Ecto neural progenitor cell (in vitro differentiated cells): ENCODE measurements at places on chromosomes 6 and 20.

DNA sequence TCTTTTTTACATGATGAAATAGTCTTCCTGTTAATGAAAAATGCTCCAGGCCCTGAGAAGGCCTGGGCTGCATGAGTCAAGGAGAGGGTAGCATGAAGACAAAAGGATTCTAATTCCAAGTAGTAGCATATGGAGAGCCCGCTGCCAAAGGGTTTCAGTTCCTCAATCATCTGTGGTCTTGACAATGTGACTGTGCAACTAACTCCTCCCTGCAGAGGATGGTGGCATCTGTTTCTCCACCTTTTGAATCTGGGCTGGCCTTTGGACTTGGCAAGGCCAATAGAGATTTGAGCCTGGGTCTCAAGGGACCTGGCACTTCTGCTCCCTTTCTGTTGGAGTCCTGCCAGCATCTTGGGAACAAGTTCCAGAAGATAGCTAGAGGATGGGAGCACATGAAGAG, 35.1 kb upstream of the ANKEF1 start:
- DNase-seq, result no peak

DNA sequence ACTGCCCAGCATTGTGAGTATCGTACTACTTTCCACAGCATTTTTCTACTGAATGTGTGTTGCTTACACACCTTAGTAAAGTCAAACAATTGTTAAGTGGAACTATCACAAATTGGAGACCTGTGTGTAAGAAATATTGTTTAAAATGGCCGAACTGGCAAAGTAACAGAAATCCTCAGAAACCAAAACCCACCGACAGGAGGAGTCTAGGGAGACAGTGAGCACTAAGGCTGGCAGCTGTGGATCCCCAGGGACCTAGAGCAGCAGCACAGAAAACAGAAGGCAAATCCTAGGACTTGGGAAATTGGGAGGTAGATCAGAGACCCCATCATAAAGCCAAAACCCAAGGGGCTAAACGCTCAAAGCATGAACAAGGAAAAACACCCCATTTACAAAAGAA, 69.9 kb downstream of the SESN1 start:
- DNase-seq, result peak; percentile 48

- DNase-seq, result no peak
These were observed 502.0 kb downstream of the QKI start for GRCh38 chr6:163916315-163917081.

DNA sequence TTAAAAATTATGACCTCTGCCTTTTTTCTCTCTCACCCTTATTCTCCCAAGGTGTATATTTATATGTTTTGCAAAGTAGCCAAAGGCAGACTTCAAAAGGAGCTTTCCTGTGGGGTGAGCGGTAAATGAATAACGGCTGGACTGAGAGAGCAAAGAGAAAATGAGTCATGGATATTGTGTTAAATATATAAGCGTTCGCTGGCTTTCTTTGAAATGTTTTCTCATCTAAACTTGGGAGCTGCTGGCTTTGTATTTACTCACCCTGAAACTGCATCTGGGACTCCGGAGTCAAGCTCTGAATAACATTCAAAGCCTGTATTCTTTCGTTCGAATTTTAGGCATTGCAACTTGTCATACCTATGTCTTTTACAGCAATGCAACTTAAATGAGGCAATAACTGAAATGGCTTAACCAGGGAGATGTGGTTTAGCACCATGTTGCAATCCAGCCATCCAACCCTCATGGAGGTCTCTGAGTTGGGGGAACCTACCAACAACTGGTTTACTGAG, 32.0 kb downstream of the ATXN1 start:
- no peak for DNase-seq

DNA sequence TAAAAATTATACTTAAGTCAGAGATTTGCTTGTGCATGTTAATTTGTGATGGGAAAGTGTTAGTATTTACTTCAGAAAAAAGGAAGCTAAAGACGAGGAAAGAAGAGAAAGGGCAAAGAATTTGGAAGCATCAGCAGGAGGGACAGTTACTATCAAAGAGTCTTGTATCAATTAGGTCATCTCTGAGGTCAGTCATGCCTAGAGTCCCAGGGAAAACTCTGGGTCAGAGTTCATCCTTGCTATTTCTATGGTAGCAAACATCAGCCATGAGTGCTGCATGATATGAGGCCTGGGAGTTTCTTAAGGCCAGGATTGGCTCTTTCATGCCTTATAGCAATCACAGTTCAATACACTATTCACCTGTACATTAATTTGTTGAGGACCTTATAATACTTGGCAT, 292.9 kb downstream of the FARS2 start:
- DNase-seq, result no peak

- DNase-seq, result no peak
These were observed 7.3 kb downstream of the ZKSCAN3 start for GRCh38 chr6:28357036-28357435.

GRCh38 chr6:73058736-73059135, 166.6 kb downstream of the KHDC1L start:
- DNase-seq, result no peak

DNA sequence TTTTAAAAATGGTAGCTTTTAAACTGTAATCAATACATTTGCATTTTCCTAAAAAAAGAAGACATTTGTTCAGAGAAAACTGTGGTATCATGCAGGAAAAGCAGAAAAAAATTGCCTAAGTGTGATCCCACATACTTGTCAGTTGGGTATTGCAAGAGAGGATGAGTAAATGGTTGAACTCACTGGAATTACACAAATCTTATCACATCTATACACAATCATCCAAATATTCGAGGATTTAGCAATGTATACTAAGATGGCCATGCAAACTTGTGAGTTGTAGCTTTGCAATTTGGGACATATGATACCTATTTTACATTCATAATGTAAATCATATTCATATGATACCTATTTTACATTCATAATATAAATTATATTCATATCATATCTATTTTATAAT, 58.2 kb upstream of the GJE1 start:
- no peak for DNase-seq

DNA sequence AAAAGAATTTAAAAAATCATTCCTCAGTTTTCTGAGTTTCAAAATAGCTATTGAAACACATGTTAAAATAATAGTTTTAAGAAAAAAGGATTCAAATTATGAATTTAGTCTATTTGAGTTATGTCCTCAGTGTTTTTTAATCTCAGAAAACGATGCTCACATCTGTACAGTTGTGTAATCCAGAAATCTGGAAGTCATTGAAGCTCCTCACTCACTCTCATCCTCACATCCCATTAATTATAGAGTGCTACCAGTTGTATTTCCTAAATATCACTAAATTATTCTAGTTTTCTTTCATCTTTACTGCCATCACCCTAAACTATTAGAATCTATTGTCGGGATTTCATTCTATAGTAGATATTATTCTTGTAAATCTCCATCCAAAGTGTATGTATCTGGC, 234.7 kb upstream of the RIMS1 start:
- DNase-seq, result no peak

DNA sequence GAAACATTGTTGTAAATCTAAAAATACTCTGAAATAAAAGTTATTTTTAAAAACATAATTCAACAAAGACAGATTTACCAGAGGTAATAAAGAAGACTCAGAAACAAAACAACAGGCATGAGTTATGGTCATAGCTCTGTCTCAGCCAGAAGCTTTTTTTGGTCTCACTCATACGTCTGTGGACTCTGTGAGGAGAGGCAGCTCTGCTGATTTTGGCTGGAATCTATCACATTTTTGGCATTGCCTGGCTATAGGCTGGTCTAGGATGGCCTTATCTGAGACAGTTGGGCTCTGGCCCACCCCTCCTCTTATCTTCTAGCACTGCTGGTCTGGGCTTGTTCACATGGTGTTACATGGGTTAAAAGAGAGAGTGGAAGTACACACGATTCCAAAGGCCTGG, 514.0 kb upstream of the BTBD3 start:
- no peak for DNase-seq

GRCh38 chr6:161439093-161439492, 165.2 kb upstream of the AGPAT4 start:
- DNase-seq, result no peak

- no peak for DNase-seq
These were observed 9.9 kb downstream of the SERAC1 start for GRCh38 chr6:158158123-158158522.
